ENCODE measurements at places on chromosomes 4 and X.

DNA sequence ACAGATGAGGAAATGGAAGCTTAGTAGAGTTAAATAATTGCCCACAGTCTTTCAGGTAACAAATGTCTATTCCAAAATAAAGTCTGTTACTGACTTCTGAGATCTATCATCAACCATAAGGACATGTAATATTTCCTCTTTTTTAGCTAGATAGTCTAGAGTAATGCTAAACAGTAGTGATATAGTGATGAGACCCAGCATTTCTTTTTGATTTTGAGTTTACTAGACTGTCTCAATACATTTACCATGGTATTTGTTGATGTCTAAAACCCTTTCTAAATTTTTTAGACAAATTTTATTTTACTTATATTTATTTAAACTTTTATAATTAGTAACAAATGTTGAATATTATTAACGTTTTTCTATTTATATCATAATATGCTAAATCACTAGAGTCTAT, 465.1 kb upstream of the SLIT2 start:
- DNase-seq: no peak

GRCh38 chrX:150240643-150240970, 122.5 kb upstream of the MAMLD1 start:
- no peak for DNase-seq

- DNase-seq: no peak
Observed at GRCh38 chr4:152382057-152382785, 153.7 kb downstream of the FBXW7 start.

- no peak for DNase-seq
Observed at GRCh38 chr4:121096191-121096590, 23.9 kb upstream of the NDNF start.

- DNase-seq: no peak
Observed at GRCh38 chrX:88072339-88073030, 554.9 kb downstream of the KLHL4 start.

DNA sequence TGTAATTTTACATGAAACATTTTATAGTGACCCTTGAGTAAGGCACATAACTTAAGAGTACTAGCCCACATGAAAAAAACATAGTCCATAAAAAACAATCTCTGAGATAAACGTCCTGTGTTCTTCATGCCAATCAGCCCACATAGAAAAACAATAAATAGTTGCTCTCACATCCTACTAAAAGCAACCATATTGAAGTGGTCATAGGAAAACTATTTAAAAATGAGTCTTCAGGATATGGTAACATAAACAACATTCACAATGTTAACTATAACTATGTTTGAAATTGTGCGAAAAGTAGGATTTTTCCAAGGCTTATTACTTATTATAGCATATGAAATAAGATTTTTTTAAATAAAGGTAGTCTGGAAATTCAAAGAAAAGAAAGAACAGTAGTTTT, 77.1 kb upstream of the EPHA5 start:
- DNase-seq: no peak

GRCh38 chr4:10893395-10893794, 208.8 kb upstream of the CLNK start:
- no peak for DNase-seq

DNA sequence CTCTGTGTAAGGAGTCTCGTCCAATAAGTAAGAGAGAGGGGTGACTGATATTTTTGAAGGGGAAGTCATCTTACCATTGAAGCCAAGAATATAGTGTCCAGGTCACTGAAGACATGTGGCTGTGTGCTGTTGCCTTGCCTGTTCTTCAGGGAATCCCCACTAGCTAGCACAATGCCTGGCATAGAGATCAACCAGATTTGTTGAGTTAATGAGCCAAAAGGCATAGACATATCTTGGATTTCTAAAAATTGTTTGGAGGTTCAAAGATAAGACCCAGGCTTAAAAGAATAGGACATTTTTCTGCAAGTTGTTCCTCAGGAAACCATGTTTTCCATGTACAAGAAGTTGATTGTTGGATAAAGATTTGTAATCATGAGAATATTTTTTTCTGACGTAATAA, 119.3 kb upstream of the DKK2 start:
- no peak for DNase-seq

DNA sequence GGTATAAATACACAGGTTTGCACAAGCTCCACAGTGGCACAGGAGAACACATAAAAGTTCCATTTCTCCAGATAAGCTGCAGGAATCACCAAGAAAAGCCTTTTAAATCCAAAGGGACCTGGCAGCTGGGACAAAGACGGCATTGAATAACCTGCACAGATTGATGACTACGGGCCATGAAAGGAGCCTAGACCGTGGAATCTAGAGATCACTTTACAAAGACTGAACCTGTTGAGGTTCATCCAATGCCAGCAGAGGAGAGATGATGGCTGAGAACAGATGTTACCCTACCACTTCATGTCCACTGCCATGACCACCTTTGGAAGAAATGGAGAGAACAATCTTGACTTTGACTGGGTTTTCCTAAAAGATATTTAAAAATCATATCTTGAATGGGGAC, 88.7 kb downstream of the PRSS12 start:
- no peak for DNase-seq

- DNase-seq: no peak
Observed at GRCh38 chr4:6009452-6009851, 8.8 kb downstream of the C4orf50 start.

GRCh38 chr4:22407361-22407760, 108.5 kb downstream of the ADGRA3 start:
- no peak for DNase-seq

DNA sequence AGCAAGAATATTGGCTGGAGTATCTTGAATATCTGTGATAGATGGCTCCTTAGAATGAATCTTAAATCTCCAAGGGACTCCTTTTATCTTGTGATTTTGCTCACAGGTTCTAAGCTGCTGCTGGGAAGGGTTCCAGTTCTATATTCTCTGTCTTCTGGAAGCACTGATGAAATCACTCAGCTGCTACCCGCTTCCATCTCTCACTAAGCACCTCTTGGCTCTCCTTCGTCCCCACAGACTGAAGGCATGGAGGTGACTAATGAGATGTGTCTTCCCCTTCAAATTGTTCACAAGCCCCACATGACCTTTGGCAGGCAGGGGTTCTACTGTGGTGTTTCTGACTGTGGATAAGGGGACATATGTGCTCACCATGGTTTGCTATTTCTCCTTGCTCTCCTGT, 75.9 kb downstream of the C4orf51 start:
- no peak for DNase-seq

DNA sequence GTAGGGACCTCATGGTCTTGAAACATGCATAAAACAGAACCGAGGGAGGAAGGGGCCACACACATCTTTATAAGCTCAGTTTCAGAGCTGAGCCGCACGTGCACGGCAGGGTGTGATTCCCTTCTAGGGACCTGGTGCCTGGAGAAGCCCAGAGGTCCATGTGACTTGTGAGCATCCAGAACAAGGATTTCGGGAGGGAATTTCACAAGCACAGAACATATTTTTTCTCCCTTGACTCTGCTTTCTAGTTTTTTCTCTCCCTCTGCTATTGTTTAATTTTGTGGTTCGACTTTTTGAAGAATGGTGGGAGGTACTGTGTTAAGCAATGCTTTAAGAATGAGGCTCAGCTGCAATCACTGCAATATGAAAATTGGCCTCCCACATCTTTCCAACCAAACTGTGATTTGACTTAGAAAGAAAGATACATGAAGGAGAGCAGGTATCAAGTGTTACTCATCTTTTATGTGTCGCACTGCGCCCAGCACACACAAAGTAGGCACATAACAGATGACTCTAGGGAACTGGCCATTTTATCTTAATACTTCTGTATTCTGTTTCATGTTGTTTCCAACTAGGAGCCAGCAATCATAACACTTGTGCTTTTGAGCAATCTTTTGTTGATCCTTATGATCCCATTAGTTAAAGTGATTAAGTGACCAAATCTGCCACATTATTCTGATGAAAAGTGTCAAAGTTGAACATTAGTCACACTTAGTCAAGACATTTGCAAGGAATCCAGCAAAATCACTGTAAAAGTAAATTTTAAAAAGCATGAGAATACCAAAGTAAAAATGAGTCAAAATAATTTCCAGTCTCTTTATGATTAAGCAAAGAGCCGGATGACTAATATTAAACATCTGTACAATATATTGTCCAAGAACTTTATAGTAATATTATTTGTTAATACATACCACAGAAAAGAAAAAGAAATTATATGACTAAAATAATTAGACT, 86.4 kb downstream of the SHISA3 start:
- no peak for DNase-seq

DNA sequence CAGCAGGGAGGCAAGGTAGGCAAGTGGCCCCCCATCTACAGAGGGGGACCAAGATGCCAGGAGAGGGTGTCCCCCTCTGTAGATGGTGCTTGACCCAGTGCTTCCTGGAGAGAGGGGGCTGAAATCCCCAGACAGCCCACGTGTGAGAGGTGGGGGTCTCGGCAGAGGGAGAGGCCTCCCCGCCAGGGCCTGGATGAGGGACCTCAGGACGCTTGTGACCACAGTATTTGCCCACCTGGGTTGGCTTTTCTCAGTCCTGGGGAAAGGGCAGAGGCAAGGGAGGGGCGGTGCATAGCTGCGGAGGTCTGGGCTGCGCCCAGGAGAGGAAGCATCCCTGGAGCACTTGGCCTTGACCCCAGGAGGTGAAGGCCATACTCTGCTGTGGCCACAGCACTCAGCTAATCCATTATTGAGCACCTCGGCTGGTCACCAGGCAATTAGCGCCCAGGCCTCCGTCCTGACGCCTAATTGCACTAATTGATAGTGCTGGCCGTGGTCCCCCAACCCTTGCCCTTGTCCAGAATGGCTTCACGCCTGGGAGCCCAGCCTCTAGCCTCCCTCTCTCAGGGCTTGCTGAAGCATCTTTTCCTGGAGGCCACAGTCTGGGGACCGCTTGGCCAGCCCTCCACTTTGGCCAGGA, 30.7 kb downstream of the HMX1 start:
- DNase-seq: no peak

DNA sequence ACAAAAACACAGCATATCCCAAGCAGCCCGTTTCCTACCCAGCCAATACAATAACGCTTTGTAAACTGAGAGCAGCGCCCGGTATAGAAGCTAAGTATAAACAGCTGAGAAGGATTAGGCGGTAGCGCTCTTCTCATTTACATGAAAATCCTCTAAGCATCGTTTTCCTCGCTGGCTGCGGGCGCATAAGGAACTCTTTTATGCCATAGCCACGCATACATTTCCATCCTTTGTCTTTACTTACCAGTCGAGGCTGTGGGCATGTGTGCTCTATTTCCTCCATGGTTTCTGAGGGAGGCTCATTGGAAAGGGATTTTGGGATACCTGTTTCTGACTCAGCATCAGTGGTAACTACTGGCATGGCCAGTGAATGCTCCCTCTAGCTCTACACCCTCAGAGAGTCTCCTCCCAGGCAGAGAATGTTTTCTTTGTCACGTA, 383 bp downstream of the PCYT1B start:
- DNase-seq: no peak

DNA sequence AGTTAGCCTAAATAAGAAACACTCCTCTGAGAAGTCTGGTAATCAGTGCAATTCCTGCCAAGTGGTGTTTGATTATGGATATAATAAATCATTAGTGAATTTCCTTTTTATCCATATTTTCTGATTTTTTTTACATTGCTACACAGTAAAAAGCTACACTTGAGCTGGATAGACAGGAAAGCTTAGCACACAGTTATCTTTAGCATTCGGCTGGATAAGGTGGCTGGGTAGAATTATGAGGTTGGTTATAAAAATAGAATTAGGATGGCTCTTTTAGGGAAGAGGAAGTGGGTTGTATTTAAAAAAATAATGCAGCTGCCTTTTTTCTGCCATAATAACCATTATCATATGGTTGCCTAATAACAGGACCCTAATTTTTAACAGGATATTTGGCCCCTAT, 460.6 kb downstream of the NAF1 start:
- DNase-seq: no peak

DNA sequence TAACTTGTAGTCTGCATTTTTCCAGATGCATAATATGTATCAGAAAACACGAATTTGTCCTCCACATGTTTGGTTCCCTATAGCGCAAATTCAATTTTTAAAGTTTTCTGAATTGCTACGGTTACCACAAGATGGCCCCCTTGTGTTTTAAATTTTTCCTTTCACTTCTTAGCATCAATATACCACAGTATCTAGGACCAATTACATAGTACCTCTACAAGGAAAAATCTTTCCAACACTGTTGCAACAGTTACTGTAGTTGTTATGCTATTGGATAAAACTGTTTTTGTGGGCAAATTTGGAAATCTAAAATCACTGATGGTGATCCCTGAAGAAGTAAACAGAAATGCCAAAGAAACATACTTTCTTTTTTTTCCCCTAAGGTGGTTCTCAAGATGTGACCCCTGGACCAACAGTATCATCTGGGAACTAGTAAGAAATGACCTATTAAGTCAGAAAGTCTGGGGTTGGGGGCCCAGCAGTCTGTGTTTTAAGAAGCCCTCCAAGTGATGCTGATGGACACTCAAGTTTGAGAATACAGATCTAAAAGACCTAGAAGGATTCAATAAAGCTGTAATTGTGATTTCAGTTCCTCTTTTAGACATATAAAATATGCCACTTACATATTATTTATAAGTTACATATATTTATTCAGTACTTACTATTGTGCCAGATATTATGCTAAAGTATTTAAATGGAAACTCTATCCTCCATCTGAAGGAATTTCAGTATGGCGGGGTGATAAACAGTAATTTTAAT, 3.1 kb downstream of the ZGRF1 start:
- peak; percentile 43 for DNase-seq

- peak; percentile 23 for DNase-seq
Observed at GRCh38 chr4:67573193-67573592, 14.7 kb downstream of the STAP1 start.

DNA sequence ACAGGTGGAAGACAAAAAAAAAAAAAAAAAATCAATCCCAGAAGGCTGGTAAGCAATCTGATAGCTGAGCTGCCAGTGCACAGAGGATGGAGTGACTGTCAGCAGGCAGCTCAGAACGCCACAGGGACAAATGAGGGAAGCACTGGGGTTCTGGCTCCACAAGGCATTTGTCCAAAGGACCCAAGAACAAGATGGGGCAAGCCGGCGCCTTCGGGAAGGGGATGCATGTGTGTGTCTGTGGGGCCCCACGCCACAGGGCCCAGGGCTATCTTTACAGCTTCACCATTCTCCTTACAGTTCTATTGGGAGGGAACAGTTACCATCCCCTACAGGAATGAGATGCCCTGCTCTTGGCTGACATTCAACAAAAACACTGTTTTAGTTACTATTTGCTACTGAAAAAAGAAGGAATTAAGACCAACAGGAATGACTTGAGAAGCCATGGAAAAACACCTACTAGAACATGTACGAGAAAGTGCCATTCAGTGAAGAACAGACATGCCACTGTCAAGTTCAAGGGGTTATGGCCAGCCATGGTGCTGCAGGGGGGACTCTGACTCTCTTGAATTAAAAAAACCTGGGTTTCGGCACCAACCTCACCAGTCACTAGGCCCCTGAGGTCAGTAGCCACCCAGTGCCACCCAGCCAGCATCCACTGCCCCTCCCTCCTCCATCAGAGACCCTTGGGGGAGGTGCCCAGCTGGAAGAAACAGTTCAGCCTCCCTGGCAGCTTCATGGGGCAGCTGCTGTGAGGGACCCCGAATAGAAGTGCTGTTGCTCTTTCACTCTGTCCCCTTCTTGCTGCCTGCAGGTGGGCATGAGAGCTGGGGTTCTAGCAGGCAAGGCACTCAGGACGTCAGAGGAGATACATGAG, 18.5 kb downstream of the WDR1 start:
- DNase-seq: no peak

Measured in CD4-positive, alpha-beta T cell treated with Interleukin-2 at 100 ng/mL for 4 hours (primary cell).